Upper lobe of left lung (tissue), 6 donors: ENCODE measurements at places on chromosomes 2 and 18. TPM values are rescaled to one million over a fixed set of nuclear protein-coding genes. Genes with fewer than 3 reads are reported as not detected.

DNA sequence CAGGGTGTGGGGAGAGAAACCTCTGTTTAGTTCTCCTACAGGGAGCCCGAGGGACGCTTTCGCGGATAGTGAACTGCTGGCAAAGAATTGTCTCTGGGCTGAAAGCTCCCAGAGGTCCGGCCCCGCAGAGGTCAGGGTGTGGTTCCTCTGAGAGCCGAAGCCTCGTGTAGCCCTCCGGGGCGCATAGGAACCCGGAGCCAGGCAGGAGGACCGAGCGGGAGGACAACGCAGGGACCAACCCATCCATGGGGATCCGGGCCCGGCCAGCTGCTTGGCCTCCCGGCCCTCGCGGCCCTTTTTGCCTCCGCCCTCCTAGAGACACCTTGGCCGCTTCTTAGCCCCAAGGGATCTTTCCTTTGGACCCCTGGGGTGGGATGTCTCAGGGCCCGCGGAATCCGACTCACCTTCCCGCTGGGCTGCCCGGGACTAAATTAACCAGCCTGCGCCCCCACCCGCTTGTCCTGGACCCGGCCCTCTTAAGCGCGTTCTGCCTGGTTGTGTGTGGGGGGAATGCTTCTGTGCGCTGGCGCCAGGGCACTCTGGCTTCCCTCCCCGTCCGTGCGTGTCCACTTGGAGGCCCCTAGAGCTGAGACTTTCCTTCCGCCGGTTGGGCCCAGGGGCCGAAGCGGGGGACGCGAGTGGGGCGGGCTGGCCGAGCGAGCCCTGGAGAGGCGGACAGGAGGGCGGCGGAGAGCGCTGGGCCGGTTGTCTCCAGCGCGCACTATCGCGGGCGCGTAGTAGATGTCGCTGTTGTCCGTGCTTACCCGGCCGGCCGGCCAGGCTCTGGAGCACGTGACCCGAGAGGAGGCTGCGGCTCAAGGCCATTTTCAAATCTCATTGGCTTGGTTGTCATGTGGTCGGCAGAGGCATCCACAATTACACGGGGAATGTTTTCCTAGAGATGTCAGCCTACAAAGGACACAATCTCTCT is at the start of gene HOXD10:
Gene HOXD10 (plus strand): TSS at position 896 of the 931 bp plus-strand sequence. CDS start 56 bp downstream, outside the sequence.
- no peak for DNase-seq

Gene ADD2
- total RNA-seq, result under 0.01 TPM

Gene LDLRAD4
- 21.9 TPM for total RNA-seq

DNA sequence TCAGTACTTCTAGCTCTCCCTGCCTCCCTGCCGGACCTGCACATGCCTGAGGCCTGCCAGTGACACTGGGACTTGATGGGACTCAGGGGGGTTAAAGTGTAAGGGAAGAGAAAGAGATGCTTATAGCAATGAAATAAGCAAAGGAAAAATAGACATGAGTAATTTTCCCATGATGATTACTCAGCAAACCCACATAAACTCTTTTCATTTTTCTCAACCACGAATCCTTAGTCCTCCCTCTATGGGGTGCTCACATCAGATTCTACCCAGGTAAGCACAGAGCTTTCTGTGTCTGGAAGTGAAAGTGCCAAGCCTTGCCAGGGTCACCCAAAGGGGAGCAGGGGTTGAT is 44.8 kb upstream of the ANKRD62 start:
- DNase-seq, result no peak

GRCh38 chr18:48028696-48029095 is 98.2 kb upstream of the SMAD2 start:
- DNase-seq, result no peak

DNA sequence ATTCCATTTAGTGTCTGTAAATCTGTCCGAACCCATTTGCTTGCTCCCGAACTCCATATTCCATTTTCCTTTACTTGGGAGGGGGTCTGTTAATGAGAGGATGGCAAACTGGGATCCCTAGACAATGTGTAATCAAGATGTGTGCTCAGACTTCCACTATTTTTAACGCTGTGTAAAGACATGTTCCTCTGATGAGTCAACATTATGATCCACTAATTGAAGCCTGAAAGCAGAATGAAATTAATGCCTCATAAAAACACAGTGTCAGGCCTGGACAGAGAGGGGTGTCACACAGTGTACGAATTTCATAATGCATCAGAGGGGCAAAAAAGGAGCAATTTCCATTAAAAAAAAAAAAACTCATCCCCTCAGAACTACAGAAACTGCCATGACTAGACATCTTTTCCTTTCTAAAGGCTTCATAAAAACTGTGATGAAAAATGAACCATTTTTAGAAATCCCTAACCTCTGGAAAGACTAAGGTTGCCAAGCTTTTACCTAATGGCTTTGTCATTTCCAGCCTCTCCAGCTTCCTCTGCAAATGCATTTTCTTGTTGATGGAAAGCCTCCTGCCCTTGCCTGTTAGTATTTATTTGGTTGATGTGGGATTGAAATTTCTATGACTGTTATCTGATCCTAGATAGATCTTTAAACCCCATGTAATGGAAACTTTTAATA is 209.2 kb upstream of the DCC start:
- no peak for DNase-seq

GRCh38 chr18:4455113-4455811 is at the start of gene DLGAP1:
Gene DLGAP1, minus strand, starts transcription at chr18:4455307.
- DNase-seq, result peak; percentile 72

DNA sequence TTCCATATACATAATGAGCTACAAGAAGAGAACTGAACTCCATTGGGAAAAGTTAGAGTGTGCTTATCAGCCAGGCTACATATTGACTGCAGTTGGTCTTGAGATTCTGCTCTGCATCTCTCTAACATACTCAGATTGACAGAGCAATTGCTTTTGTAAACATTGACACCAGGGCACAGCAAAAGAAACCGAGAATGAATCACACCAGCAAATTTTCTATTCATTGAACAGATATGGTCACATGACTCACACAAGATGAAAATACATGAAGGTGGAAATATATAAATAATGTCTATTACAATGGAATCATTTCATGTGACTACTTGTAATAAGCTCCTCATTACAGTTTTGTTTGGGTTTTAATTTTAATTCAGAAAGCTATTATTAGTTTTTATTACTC is 691.9 kb upstream of the TMEFF2 start:
- no peak for DNase-seq

- no peak for DNase-seq
Measured at GRCh38 chr2:123609077-123609476, 416.0 kb upstream of the CNTNAP5 start.

DNA sequence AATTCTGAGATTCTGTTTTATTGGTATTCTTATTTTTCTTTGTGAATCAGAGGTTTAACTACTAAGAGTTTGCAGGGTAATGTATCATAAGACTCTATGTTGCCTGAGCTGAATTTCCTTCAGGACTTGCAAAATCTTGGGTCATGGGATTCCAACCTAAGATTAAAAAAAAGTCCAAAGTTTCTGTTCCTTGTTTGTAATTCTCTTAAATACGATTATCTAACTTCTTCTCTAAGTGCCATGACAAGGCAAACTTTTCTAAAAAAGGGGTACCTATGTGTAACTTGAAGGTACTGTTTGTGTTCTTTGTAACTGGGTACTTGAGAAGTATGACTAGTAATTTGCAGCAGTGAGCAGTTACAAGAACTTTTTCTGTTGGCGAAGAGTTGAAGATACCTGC is 181.3 kb upstream of the ZEB2 start:
- DNase-seq, result no peak

DNA sequence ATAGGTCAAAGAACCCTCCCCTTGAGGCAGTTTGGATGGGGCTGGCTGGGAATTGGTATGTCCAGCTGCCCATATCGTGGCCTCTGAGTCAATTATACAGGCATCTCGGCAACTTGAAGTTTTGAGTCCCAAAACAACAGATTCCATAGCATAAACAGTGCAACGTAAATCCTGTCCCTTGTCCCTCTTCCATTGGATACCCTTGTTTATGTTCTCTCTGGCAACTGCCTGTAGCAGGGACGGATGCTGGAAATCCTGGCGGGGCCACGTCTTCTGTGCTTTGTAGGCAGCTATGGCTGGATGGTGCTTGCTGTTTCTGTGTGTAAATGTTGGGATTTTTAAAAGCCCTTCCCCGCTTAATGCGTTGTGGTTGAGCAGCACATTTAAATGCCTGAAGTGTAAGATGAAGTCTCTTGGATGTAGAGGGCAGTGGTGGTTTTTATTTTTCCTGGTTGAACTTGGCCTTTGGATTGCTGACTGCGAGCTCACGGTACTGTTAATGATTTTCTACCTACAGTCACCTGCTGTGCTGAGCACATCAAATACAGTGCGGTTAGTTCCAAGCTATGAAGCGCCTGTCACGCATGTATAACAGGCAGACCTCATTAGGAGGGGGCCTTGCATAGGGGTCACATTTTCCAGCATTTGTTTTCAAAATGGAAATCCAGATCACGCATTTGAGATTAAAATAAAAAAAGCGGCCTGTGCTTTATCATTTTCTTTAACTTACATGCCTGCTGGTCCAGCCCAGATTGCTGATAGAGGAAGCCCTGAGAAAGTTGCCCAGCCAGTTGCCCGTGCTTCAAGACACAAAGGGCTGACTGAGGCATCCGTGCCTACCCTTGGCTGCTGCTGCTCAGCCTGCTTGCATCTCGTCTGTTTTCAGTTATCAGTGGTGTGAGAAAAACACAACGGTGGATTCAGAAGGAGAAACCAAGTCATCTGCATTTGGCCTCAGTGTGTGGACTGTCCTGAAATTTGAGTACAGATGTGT is 84.7 kb downstream of the NEDD4L start:
- no peak for DNase-seq

GRCh38 chr18:37272226-37272625 is 293.4 kb downstream of the CELF4 start:
- no peak for DNase-seq

DNA sequence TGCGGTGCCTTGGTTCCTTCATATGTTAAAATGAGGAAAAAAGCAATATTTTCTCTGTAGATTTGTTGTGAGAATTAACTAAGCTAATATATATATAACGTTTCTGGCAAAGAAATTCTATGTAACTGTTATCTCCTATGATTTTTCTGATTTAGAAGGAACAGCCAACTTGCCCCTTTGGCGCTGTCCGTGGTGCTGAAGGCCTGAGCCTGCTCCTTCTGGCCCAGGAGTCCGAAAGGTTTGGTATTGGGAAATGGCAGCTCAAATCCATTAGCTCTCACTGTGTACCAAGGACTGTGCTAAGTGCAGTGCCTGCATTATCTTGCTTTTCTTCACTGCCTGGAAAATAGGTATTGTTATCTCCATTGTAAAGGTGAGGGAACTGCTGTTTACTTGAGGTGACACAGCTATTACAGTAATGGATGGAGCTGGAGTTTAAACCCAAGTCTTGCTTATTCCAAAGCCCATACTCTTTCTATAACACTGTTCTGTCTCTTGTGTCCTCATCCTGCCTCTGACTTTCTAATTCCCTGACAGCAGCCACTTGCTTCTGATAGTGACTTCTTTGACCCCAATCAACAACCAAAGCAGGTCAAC is 52.2 kb downstream of the C1QL2 start:
- no peak for DNase-seq

GRCh38 chr2:29724282-29724681 is 197.1 kb downstream of the ALK start:
- DNase-seq, result no peak

- no peak for DNase-seq
Measured at GRCh38 chr2:147355706-147356105, 489.1 kb upstream of the ACVR2A start.

DNA sequence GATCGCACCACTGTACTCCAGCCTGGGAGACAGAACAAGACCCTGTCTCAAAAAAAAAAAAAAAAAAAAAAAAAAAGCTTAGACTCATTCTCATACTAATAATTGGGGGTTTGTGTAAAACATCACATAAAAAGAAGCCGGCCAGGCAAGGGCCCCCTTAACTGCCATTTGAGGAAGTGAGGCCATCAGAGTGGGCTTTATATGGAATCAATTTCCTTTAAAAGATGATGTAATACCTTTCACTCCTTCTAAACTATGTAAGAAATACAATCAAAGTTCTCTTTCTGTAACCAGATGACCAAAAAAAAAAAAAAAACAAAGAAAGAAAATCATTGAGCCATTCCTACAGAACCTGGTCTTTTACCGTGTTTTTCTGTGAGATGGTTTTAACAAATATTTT is 13.1 kb upstream of the GPR55 start:
- no peak for DNase-seq

DNA sequence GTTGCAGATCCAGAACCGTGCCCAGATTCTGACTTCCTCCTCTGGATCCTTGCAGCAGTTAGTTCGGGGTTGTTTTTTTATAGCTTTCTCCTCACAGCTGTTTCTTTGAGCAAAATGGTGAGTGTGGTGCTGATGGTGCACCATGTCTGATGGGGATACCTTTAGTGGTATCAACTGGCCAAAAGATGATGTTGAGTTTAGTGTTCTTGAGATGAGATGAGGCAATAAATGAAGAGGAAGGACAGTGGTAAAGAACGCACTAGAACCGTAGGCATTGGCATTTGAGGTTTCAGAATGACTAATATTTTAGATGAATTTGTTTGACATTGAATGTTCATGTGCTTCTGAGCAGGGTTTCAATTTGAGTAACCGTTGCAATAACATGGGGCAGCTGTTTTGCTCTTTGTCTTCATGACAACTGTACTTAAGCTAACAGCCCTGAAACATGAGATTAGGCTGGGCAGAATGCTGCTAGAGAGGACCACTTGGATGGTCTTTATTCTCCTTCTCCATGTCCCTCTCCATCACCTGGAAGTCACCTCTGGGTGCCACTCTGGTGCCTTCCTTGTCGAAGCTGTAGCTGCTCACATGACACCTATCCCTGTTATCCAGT is 3.9 kb downstream of the CTLA4 start:
- DNase-seq, result no peak

DNA sequence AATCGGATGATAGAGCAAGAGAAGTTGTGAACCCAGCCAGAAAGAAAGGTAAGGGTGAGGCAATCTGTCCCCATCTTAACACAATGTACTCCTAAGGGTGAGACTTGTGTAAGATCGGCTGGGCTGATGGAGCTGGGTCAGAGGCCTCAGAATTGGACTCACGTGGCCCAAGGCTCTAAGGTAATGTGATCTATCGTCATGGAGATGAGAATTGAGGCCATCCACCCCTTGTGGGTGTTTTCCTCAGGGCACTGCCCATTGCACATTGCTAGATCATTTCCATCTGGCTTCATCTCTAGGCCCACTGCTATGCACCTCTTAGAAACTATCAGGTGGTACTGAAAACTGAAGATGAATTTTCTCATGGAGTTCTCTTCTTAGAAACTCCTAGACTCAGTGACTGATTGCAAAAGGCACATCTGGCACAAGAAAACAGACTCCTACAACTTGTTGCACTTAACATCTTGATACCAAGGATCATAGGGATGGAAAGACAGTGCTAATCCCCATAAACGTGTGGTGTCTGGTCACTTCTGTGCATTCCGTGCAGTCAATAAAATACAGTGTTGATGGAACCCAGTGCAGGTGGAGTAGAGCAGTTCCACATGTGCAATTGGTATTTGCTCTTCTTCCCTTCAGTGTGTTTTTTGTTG is 228.9 kb upstream of the FOSL2 start:
- DNase-seq, result no peak

DNA sequence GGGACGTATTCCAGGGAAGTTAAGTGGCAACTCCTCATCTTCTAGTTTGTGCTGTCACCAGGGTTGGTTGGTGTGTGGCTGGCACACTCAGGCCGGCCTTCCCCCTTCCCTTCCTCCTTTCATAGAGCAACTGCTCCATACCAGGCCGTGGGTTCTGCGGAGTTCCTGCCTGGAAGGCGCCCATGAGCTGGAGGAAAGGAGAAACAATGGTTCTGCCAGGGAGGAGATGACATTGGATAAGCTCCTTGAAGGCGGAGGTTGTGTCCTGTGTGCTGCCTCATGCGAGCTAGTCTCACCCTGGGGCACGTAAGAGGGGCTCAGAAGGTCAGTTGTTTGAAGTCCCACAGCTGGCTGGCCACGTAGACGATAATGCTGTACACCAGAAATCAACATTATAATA is 19.2 kb downstream of the ASAP2 start:
- no peak for DNase-seq

Gene IL36G
- total RNA-seq, result not detected
